Stimulated activated CD4-positive, alpha-beta T cell treated with anti-CD3 and anti-CD28 coated beads, TNF-alpha, amount 100 ng/mL, for 1 hour (primary cell): ENCODE measurements at places on chromosomes 13 and 19.
A peak's percentile ranks its signal among the peaks of the same experiment; 100 is the strongest.

DNA sequence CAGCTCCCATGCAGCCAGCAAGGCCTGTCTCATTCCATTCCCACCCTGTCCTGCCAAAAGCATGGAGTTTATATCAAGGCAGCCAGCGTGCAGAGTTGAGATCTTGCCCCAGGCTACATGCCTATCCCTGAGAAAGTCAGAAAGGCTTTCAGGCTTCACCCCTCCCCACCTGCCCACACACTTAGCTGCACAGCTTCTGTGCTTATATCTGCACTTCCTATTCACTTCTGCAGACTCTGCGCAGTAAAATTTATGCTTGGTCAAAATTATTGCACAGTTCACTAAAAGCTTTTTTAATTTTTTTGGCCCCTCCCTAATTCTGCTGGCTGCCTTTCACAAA, 12.5 kb upstream of the ZNF675 start:
- no peak for DNase-seq

DNA sequence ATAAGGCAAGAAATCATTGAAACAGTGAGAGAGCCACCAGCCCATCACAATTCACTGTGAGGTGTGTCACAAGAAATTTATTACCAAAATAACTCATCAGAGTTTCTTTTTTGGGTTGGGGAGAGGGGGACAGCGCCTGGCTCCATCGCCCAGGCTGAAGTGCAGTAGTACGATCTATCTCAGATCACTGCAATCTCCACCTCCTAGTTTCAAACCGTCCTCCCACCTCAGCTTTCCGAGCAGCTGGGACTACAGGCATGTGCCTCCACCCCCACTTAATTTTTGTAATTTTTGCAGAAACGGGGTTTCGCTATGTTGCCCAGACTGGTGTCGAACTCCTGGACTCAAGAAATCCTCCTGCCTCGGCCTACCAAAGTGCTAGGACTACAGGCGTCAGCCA, 3.6 kb downstream of the IFNL1 start:
- no peak for DNase-seq

GRCh38 chr13:26051657-26052311, at the start of gene SHISA2:
Gene SHISA2, minus strand, starts transcription at chr13:26052016. Its CDS starts 1,041 bp downstream, at chr13:26050975.
- DNase-seq: no peak

DNA sequence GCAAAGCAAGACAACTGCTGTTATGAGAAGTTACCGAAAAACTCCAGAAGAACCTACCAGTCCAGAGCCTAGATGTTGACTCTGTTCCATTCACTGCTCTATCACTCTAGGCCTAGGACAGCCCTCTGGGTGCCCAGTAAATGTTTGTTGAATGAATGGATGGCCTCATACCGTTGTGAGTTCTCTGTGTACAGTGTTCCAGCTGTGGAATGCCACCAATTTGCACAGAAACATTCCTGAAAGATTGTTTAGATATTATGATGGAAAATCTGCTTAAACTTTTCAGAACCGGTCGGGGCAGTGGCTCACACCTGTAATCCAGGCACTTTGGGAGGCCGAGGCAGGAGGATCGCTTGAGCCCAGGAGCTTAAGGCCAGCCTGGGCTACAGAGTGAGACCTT, 1.3 kb upstream of the FBL start:
- no peak for DNase-seq

DNA sequence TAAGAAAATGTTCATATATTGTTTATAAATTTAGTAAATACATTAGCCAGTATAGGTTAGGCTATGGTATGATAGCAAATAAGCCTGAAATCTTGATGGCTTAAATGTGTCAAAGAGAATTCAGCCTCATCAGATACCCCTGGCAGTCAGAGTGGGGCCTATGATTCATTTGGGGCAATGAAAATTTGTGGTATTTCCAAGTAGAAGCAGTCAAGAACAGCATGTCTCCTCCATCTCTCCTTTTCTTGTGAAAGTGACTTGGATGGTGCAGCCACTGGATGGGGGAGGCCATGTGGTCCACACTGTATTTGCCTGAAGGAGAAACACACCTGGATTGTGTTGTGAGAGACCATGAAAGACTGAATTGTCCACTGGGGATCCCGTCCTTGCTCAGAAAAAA, 82.7 kb downstream of the DLEU7 start:
- no peak for DNase-seq

- peak; percentile 57 for DNase-seq
Measured at GRCh38 chr19:43624933-43625332, 5.5 kb upstream of the ZNF428 start.

DNA sequence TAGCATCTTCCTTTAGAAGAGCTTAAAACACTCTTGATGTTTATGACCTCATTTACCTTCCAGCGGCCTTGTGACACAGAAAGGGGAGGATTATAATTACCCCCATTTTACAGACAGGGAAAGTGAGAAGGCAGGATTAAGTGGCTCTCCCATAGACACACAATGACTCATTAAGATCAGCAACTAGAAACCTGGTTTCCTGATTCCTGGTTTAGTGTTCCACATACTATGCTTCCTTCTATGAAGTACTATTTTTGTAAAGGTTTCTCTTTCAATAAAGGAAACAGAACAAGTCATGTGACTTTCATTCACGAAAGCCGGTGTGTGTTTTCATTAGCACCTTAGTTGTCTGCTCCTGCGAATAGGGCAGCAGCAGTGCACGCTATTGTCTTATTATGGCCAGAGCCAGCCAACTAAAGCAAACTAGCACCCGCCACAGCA, 8.3 kb downstream of the IRS2 start:
- DNase-seq: no peak
